ENCODE measurements at places on chromosomes 4 and X.

- no peak for DNase-seq
Measured at GRCh38 chr4:180946188-180946587, 1297.0 kb upstream of the TENM3 start.

GRCh38 chrX:45258731-45259402 lies 58.2 kb upstream of the DIPK2B start:
- DNase-seq: no peak

DNA sequence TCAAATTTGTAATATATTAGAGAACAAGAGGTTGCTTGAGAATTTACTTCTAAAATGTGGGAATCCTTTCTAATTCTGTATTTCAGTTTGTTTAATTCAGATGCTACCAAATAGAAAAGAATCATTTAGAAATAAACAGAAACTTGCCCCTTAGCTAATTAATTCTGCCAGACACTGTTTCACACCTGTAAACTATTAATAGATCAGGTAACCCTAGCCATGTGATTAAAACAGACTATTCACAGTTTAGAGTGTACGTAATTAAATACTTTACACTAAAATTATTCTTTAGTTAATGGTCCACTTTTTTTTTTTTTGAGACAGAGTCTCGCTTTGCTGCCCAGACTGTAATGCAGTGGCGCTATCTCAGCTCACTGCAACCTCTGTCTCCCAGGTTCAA lies 124.0 kb downstream of the PTPN13 start:
- no peak for DNase-seq

DNA sequence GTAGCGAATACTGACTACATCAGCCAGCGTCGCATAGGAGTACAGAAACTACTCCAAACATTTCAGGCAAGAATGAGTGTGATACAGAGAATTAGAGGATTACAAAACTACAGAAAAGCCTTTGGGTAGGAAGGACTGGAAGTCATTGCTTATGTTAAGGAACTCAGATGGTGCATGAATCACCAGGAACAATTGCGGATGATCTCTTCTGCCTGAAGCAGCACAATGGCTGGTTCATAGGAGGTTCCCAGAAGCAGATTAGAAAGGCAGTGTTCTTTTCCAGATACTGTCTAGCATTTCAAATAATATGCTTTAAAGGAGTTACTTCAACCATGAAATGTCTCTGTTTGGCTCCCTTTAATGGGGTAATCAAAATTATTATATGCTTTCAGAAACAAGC lies 42.5 kb upstream of the MAP9 start:
- no peak for DNase-seq

DNA sequence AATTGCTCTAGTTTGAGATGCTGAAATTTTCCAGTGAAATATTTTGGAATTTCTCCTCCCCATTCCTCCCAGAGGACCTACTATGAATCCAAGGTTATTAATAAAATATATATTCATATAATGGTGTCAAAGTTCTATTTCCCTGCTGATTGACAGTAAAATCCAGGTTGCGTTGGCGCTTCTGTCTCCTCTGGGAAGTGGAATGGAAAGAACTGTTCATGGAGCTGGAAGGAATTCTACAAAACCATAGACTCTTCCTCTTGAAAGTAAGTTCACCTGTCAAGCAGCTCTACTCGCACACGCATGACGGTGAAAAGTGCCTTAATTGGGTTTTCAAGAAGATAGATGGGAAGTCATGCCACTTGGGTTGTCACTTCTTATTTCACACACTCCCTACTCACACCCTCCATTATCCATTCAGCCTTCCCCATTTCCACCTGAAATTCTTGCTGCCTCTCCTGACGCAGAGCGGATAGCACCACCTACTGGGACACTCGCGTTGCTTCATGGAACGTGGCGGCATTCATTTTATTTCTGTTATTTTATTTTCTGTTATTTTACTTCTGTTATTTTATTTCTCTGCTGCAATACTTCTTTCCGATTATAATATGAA lies 351.6 kb downstream of the NLGN4X start:
- DNase-seq: no peak

- DNase-seq: no peak
Measured at GRCh38 chrX:7054219-7055216, 93.0 kb upstream of the STS start.

- DNase-seq: peak; percentile 60
Measured at GRCh38 chr4:105715692-105716278, 7.2 kb downstream of the GSTCD start.

GRCh38 chr4:181548873-181549575 lies 694.2 kb upstream of the TENM3 start:
- no peak for DNase-seq

GRCh38 chr4:168995537-168996295 lies 14.3 kb downstream of the CBR4 start:
- peak; percentile 20 for DNase-seq

DNA sequence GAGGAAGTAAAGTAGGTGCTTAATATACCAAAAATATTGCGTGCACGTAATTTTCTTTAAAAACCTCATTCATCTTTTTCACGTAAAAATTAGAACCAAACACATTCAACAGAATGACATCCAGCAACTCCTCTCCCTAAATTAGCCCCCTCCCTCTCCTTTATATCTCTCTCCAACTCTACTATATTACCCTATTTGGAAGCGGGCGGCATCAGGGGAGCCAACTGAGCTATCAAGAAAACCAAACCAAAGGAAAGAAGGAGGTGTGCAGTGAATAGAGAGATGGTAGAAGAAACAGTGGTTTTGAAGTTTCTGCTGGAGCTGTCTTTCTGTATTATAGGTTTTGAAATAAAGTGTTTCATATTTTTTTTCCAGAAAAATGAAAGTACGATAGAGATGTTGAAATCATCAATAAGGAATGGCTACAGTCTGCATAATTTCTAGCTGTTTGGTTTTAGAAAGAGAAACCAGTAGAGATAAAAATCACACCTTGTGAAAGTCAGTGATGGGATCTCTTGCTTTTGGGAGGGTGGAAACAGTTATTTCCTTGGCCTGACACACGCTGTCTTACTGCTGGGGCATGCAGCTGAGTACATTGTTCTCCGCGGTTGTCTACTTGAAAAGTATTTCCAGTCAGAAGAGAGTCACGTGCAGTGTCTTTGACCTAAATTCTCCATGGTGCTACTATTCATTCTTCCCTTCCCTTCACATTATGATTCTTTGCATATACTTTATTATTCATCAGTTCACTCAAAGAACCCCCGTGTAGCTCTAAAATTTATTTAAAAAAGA lies 94.1 kb upstream of the WDR17 start:
- no peak for DNase-seq

GRCh38 chrX:66833426-66833825 lies 194.5 kb upstream of the EDA2R start:
- DNase-seq: no peak

GRCh38 chrX:16445166-16445752 lies 204.7 kb upstream of the S100G start:
- peak; percentile 58 for DNase-seq

DNA sequence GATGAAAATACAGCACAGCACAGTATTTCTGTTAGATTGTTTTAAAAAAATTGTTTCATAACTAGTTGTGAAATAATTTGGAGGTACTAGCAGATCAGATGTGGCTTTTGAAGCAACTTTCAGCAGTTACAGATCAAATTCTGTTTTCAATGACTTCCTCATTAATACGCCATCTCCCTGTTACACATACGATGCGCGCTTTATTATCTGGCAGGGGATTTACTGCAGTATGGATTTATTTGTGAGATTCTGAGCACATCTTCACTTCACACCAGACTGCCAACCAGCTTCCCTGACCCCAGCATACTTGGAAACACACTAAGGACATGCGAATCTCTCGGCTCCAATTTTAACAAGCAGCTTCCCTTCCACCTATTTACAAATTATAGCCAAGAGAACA lies 235.5 kb upstream of the DIAPH2 start:
- DNase-seq: no peak

GRCh38 chrX:100812216-100813158 lies 7.7 kb upstream of the CSTF2 start:
- no peak for DNase-seq

GRCh38 chr4:123986268-123986798 lies 589.7 kb downstream of the SPRY1 start:
- DNase-seq: no peak

DNA sequence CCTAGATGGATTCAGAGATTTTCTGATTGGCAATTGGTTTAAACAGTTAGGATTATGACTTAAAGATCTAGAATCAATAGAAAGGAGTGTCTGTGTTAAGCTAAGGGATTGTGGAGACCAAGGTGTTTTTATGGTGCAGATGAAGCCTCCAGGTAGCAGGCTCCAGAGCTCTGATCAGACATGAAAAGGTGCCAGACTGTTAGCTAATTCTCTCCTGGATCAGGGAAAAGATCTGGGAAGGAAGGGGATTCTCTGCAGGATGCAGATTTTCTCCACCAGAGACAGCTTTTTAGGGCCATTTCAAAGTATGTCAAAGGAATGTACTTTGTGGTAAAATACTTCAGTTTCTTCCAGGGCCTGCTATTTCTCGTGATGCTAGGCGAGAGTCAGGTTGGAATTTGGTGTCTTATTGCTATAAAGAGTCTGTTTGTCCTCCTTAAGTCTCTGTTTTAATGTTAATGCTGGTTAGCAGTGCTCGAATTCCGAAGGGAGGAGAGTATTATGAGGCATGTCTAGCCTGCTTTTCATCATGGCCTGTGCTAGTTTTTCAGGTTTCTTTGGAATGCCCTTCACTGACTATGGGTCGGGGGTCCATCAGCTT lies 12.0 kb upstream of the GPR78 start:
- DNase-seq: no peak

GRCh38 chr4:140315019-140315418 lies 58.4 kb upstream of the SCOC start:
- DNase-seq: no peak

GRCh38 chr4:106503116-106504050 lies 134.8 kb upstream of the GIMD1 start:
- DNase-seq: no peak

DNA sequence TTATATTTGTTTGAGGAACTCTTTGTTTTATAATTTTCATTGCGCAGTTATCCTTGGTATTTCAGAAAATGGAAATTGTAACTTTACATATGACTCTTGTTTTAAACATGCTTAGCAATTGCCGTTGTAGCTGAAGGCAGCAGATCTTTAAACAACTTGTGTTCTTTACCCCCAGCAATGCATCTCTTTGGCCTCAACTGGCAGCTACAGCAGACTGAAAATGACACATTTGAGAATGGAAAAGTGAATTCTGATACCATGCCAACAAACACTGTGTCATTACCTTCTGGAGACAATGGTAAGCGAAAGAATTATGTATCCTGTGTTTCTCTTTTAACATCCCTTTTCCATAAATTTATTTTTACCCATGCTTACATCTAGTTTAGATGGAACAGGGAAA lies 263.6 kb downstream of the DCTD start:
- DNase-seq: no peak

DNA sequence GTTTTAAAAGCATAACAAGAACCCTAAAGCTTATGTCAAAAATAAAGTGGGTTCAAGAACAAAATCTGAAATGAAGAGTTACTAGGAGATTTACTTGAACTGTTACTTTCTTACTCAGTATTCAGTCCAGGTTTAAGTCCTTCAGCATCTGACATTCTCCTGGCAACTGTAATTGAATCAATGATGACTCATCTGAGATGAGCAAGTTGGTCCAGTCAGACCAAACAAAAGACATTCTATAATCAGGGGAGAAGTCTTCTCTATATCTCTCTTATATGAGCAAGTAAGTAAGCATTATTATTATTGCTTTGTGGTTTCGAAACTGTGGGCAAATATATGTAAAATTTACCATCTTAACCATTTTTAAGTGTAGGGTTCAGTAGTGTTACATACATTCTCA lies 34.6 kb downstream of the MAP9 start:
- no peak for DNase-seq

DNA sequence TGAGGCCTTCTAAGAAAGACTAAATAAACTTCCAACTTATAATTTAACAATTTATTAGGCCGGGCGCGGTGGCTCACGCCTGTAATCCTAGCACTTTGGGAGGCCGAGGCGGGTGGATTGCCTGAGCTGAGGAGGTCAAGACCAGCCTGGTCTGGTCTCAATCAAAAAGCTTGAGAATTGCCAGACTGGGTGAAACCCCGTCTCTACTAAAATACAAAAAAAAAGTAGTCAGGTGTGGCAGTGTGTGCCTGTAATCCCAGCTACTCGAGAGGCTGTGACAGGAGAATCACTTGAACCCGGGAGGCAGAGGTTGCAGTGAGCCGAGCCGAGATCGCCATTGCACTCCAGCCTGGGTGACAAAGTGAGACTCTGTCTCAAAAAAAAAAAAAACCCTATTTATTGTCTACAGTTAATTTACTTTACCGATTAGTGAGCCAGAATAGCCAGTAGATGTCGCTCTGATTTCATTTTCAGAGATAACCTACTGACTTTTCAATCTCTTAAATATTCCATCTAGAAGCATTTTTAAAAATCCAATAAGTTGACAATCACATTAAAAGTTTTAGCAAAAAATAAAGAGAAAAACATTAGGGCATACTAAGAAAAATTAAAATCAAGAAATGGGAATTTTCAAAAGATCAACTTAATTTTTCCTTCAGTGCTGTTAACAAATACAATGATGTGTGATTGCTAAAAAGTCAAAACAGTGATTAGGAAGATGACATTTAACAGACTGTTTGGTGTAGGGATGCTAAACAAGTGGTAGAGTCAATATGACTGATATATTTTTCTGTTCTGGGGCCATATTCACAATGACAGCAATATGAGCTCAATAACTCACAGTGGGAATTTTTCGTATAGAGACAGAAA lies 4.3 kb upstream of the SHROOM3 start:
- peak; percentile 78 for DNase-seq

DNA sequence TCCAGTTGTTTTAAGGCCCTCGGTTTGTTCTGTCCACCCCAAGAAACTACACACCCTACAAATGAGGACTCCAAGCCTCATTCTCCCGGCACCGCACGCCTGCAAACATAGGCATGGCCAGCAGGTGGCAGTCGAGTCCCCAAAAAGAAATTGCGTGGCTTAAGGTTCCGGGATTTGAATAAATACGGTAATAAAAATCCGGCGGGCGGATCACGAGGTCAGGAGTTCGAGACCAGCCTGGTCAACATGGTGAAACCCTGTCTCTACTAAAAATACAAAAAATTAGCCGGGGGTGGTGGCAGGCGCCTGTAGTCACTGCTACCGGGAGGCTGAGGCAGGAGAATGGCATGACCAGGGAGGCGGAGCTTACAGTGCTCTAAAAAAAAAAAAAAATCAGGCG lies 21.8 kb upstream of the CSF2RA start:
- peak; percentile 73 for DNase-seq

DNA sequence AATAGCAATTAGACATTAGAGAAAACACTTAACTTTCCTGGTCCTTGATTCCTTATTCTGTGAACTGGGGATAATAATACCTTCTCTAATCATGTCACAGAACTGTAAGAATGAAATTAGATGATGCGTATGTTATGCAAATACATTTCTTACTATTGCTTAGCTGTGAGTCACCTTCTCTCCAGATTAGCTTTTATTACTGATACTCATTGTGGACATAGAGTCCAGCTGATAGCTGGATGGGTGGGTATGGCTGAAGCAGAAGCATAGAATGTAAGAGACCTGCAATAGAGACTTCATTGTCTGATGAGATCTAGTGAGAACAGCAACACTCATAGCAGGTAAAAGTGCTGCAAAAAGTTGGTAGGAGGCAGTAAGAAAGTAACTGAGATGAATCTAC lies 437.2 kb upstream of the ZFP42 start:
- DNase-seq: no peak

DNA sequence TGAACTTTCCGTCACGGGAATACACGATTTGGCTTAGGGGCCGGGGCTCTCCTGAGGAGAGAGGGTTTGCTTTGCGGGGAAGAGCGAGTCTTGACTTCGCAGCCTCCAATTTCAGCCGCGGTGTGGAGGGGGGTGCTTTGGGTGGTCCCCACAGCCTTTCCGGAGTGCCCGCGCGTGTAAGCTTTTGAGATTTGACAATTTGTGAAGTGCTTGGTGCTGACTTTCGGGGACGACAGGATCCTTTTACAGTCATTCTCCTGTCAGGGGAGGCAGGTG lies 355 bp downstream of the SCML1 start:
- DNase-seq: no peak

All from NAMALWA (cell line).